ENCODE measurements at places on chromosomes 4 and X.
A peak's percentile ranks its signal among the peaks of the same experiment; 100 is the strongest.

DNA sequence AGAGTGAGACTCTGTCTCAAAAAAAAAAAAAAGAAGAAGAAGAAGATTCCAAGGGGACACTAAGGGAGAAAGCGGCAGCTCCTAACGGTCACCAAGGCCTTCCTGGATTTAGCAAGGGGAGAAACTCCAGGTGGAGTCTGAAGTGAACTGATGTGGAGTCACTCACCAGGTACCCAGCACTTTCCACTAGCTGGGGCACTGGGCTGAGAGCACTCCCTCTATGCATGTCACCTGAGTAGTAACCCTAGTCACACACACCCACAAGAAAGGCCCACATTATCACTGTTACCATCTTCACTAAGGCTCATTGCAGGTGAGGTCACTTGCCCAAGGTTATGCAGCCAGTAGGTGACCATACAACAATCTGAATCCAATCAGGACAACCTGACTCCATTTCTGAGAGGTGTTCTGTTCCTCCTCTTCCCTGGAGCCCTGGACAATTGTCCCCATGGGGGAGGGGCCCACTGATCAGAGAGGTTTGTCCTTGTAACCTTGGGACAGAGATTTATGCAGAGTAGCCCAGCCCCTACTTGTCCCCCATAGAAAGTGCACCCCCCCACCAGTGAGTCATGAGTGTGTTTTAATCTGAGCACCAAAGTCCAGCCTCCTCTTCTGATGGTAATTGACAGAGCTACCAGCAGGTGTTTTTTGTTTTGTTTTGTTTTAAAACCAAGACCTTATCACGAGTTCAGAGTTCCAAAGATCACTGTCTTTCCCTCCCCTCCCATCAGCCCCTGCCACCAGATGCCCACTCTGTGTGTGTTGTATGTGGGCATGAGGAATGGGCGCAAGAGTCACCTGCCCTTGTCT lies 5.9 kb upstream of the SASH3 start:
- DNase-seq = no peak

DNA sequence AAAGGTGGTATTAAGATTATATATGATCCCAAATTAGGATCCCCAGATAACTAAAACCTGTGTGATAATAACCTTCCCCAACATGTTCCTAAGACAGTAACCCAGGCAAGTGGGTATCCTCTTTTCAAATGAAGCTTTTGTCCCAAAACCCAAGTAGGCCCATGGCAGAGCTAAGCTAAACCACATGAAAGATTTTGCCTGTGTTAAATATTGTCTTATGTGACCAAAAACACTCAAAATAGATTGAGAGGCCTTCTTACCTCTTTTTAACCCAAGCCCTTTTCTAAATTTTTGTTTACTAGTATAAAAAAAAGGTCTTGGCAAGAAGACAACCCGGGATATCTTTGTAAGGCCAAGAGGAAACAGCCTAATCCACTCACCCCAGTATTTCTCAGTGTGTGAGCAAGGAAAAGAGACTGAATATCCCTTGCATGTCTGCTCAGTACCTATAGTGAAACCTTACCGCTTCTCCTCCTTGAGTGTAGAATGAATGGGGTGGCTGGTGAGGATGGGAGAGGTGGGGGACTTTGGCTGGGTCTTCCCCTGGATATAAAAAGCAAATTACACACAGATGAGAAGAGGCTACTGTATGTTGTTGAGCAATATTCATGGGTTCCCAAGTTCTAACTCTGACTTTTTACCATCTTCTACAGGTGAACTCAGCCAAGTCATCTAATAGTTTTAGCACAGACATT lies 188.8 kb upstream of the BMP3 start:
- no peak for DNase-seq

DNA sequence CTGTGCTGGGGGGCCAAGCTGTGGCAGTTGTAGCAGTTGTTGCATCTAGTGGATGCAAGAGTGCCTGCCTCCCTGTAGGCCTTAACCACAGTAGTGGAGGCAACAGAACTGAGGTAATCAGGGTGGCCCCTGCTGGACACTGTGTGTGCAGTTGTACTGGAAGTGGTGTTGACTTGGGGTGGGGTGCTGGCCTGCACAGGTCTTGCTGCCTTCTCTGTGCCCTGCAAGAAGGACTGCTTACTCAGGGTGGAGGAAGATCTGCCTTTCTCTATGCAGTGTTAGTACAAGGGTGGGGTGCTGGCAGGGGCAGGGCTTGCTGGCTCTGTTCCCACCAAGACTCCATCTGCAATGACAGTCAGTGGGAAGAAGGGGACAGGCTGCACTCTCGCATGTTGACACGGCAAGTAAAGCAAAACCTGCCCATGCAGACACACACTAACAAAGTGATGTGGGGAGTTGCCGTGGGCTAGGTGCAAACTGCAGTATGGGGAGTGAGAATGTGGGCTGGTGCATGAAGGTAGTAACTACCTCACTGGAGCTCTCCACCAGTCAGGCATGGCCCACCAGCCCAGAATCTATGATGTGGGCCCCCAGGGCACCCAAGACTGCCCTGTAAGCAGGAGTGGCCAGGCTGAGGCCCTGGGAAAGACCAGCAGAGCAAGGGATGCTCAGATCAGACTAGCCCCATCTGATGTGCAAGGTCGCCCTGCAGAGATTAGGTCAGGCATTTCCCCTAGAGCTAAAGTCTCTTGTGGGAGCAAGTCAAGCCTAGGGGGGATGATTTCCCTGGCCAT lies 594.9 kb downstream of the TECRL start:
- DNase-seq = no peak

GRCh38 chr4:38695809-38696208 lies 31.8 kb downstream of the KLF3 start:
- no peak for DNase-seq

- no peak for DNase-seq
These were observed 1.3 kb upstream of the PDHA1 start for GRCh38 chrX:19342331-19342906.

DNA sequence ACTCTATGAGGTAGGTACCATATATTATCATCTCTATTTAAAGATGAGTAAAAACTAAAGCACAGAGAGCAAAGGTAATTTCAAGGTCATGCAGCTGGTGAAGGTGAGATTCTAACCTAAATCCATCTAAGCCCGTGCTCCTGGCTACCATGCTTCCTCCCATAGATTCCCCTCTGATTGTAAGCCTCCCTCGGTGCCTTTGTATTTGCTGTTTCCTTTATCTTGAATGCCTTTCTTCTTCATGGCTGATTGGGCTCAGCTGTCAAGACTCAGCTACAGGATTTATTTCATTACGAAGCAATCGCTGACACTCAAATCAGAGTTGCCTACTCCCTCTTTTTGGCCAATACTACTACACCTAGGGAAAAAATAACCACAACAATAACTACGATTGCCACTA lies 217.1 kb downstream of the ARAP2 start:
- no peak for DNase-seq

GRCh38 chrX:11427453-11428071 lies 134.3 kb downstream of the AMELX start:
- DNase-seq = peak; percentile 41

DNA sequence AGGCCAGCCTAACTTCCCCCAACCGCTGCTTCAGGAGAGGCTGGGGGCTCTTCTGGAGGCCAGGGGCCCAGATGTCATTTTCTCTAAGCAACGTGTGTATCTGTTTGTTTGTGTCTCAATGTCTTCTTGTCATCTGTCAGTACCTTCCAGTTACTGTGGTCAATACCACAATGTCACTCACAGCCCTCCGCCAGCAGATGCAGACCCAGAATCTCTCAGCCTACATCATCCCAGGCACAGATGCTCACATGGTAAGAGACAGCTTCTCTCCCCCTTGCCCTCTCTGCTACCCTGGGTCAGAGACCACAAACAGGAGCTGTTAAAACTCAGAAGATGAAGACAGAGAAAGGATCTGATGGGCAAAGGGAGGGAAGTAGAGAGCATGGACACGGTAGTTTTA lies 5.0 kb downstream of the XPNPEP2 start:
- no peak for DNase-seq

DNA sequence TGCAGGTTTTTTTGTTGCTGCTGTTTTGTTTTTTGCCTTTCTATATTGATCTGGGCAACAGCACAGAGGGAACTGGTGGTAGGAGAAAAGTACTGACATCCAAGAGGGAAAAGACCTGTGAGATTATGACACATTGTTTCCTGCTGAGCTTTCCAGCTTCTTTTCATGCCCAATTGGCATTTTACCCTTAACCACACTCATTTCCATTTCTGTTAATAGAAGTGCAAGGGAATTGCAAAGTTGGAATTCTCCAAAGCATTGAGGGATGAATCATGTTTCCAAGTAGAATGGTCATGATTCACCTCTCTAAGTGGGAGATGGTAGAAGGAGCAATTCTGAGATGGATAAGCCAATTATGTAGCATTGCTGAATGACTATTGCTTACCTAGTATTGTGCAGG lies 161.5 kb downstream of the PPARGC1A start:
- DNase-seq = no peak

- no peak for DNase-seq
These were observed 64.2 kb upstream of the EPGN start for GRCh38 chr4:74244049-74244448.

GRCh38 chr4:114598191-114599121 lies at the start of gene UGT8:
UGT8 (plus strand) TSS chr4:114598807; CDS start chr4:114622881, 24,074 bp downstream.
- DNase-seq = no peak

DNA sequence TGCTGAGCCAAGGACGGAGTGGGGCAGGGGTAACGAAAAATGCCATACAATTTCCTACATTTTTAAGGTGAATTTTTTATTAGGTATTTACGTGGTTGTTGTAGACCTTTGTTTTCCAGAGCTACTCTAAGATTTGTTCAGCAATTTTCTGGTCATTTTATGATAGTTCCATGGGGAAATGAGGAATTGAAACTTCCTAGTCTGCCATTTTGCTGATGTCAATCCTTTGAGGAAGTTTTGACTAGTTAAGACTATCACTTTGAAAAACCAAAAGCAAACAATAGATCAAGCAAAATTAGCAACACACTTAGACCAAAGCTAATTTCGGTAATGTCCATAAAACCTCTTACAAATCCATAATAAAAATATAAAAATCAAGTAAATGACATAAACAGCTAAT lies 7.0 kb upstream of the TLR3 start:
- DNase-seq = no peak

DNA sequence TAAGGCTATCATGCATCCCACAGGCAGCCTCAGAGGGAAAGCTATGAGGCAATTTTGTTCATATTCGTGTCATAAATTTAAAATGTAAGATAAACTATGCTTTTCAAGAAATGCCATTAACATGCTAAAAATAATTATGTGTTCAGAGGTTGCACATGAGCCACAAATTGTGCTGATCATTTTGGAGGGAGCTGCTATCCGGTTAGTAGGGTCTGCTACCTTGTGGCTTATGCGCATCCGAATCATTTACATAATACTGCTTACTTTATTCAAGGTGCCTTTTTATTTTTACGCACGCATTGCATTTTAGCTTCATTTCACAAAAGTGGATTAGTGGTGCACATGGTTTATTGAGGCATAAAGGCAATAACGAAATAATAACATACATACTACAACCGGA lies 76.4 kb upstream of the WWC2 start:
- DNase-seq = no peak

DNA sequence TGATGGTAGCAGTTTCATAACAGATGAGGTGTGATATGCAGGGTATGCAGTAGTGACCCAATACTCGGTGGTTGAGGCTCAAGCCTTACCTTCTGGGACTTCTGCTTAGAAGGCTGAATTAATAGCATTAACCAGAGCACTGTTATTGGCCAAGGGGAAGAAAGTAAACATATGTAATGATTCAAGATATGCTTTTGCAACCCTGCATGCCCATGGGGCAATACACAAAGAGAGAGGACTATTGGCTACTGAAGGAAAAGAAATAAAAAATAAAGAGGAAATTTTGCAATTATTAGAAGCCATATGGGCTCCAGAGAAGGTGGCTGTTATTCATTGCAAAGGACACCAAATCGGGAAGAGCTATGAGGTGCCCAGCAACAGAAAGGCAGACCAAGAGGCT lies 8.7 kb downstream of the GAGE10 start:
- no peak for DNase-seq

- no peak for DNase-seq
These were observed 6.3 kb downstream of the SSR4 start for GRCh38 chrX:153800746-153801145.

Data from muscle of arm (tissue), 14 donors.